Endodermal cell (in vitro differentiated cells): ENCODE measurements at places on chromosomes 12 and 14. TPM values are rescaled to one million over a fixed set of nuclear protein-coding genes. Genes with fewer than 3 reads are reported as not detected.

Gene CLMN
- 10.7 and 11.7 TPM in 2 replicates for total RNA-seq

Gene FAIM2
- total RNA-seq: 0.25 TPM in 1 of 2 replicates, not detected in the other

DNA sequence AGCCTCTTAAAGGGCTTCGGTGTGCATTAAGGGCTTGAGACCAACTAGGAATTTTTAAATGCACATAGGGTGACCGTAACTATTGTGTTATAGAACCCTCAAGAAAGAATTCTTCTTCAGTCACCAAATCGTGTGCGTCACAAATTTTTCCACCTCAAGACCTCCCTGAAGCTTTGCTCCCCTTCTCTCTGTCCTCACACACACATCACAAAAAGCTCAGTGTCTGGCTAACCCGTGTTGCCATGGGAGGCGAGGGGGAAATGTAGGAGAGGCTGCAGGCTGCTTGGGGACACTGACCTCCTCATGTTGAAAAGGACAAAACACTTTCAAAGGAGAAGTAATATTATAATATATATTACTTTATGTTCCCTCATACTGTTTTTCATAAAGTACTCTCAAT is 10.6 kb downstream of the SSPN start:
- DNase-seq: no peak

- no peak for DNase-seq
Observed at GRCh38 chr14:74800780-74801179, 37.7 kb downstream of the YLPM1 start.

GRCh38 chr12:112418273-112418607 is 507 bp upstream of the PTPN11 start:
- no peak for DNase-seq
